ENCODE measurements at places on chromosomes 6 and 20.

- DNase-seq: no peak
Observed at GRCh38 chr20:15639839-15640238, 933.4 kb downstream of the KIF16B start.

DNA sequence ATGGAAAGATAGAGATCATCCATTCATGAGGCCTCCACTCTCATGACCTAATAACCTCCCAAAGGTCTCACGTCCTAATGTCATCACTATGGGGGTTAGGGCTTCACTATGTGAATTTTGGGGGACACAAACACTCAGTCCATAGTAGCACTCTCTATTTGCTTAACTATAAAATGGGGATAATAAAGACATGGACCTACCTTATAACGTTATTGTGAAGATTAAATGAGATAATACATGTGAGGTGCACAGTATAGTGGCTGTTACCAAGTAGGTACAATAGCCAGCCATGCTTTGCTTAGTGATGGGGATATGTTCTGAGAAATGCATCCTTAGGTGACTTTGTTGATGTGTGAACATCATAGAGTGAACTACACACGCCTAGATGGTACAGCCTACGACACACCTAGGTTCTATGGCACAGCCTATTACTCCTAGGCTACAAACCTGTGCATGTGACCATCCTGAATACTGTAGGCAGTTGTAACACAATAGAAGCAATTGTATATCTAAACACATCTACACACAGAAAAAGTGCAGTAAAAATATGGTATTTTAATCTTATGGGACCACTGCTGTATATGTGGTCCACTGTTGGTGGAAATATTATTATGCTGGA is 39.7 kb downstream of the PPP1R14C start:
- no peak for DNase-seq

DNA sequence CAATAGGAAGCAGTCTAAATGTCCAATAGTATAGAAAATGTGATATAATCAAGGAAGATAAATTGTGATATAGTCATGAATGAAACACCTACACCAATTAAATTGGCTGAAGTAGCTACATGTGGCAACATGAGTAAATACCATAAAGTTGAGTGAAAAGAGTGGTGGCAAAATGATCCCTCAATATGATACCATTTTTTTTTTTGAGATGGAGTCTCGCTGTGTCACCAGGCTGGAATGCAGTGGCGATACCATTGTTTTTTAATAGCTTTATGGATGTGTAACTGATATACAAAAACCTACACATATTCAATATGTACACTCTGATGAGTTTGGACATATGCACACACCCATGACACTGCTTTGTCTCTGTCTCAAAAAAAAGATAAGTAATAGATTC is 20.9 kb upstream of the ILRUN start:
- no peak for DNase-seq

DNA sequence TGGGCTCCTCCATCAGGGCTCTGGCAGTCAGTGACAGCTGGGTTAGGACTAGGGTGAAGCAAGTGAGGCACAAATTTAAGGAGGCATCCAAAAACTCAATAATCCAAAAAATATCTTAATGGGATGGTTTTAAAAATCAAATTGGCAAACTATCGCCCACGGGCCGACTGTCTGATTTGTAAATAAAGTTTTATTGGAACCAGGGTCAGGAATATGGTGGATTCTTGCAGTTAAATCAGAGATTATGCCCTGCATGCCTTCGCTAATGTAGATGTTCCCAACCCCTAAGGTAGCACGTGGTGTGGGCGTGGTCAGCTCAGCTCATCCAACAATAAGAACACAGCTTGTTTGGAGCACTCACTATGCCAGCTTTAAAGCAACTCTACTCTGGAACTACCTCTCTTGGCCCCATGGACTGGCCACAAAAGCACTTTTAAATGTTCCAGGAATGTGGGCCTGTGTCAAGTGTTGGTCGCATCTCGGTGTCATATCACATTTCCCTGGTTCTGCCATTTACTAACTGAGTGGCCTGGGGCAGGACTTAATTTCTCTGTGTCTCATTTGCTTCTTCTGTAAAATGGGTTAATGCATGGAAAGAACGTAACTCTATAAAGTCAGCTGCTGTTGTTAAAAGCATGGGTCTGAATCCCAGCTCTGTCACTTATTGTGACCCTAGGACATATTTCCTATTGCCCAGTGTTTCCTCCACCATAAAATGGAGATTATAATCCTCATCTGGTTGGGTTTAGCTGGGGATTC is 7.0 kb downstream of the TP53RK start:
- DNase-seq: no peak

GRCh38 chr20:845941-846893 is 12.7 kb downstream of the FAM110A start:
- no peak for DNase-seq
